Stimulated activated CD8-positive, alpha-beta memory T cell treated with anti-CD3 and anti-CD28 coated beads, Interleukin-4, amount 100 ng/mL, for 1 hour (primary cell): ENCODE measurements at places on chromosomes 1 and 21.

GRCh38 chr1:22639286-22639685 is 2.9 kb downstream of the C1QA start:
- DNase-seq = no peak

- DNase-seq = no peak
These were observed 147.8 kb upstream of the MAP1LC3C start for GRCh38 chr1:242146652-242147051.

DNA sequence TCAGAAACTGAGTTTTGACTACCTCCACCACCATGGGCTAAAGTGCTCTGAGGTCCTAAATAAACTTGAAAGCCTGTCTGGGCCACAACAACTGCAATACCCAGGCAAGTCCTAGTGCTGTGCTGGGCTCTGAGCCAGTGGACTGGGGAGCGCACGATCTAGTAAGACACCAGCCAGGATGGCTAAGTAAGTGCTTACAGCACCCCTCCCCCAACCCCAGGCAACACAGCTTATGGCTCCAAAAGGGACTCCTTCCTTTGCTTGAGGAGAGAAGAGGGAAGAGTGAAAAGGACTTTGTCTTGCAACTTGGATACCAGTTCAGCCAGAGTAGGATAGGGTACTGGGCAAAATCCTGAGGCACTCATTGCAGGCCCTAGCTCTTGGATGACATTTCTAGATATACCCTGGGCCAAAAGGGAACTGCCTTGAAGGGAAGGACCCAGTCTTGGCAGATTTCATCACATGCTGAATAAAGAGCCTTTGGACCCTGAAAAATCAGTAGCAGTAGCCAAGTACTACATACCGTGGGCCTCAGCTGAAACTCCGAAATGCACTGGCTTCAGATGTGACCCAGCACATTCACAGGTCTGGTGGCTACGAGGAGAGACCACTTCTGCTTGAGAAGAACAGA is 1.6 kb downstream of the C1orf105 start:
- no peak for DNase-seq

GRCh38 chr1:162087574-162087973 is 18.1 kb downstream of the NOS1AP start:
- DNase-seq = no peak

DNA sequence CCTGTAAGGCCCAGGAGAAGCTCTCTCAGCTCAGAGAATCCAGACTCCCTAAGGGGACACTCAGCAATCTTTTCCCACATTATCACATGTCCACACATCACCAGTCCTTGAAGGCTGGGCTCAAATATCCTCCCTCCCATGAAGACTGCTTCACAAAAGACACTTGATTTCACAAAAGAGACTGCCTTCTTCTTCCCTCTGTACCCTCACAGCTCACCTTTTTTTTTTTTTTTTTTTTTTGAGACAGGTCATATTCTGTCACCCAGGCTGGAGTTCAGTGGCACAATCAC is 1.5 kb downstream of the CD58 start:
- no peak for DNase-seq

DNA sequence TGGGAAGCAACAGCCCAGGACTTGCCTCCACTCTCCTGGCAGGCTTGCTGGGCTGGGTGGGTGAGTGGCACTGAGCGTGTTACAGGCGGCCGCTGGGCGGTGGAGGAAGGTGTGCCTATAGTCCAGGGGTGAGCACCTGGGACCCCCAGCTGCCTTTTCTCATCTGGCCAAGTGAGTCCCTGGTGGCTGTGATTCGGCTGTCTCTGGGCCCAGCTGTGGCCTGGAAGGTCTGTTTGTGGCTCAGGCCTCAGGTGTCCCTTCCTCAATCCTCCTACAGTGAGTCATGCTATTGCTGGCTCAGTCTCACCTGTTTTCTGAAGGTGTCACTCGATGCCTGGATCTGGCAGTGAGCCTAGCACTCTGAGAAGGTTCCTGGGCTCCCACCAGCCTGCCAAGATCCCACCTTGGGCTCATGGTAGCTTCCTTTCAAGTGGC is 564.2 kb downstream of the PTPRU start:
- no peak for DNase-seq

DNA sequence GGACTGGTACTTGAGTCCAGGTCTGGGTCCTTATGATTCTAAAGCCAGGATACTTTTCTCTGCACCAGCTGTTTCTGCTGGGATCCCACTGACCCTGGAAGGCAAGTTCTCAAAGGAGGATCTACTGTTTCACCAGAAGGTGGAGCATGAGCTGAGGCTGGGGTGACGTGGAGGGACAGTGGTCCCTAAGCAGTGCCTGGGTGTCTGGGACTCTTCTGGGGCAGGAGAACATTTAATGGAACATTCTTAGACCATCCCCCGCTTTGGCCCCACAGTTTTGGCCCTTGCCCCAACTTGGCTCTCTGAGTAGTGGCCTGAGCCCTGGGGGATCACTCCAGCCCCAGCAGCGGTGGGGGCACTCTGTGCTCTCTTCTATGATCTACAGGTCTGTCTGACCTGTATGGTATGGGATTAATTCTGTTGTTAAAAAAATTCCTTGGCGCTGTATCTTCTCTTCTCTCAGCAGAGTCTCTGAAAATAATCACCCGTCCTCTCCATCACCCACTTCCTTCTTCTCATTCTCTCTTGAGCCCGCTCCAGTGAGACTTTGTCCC is 60.3 kb upstream of the CSF3R start:
- DNase-seq = no peak

GRCh38 chr1:209577346-209577745 is 6.2 kb upstream of the CAMK1G start:
- no peak for DNase-seq
